Right lobe of liver (tissue), 6 donors: ENCODE measurements at places on chromosomes 5 and 9. TPM values are rescaled to one million over a fixed set of nuclear protein-coding genes. Genes with fewer than 3 reads are reported as not detected.

- H3K27me3 ChIP-seq: no peaks in the 10 kb centered on the region
- H3K27ac ChIP-seq: no peak overlapping the region
- no peak overlapping the region for H3K4me3 ChIP-seq
- no peaks in the 10 kb centered on the region for H3K36me3 ChIP-seq
- DNase-seq: no peak
Measured at GRCh38 chr5:171676286-171676944, 109.2 kb upstream of the SMIM23 start.

GRCh38 chr9:117825609-117826347 is 121.6 kb downstream of the TLR4 start:
- H3K4me1 ChIP-seq: no peaks in the 10 kb centered on the region
- H3K4me3 ChIP-seq: no peak overlapping the region
- no peaks in the 10 kb centered on the region for H3K27me3 ChIP-seq
- DNase-seq: no peak
- no peaks in the 10 kb centered on the region for H3K36me3 ChIP-seq

GRCh38 chr5:3043600-3043999 is 292.1 kb upstream of the IRX2 start:
- H3K36me3 ChIP-seq: no peaks in the 10 kb centered on the region
- H3K4me3 ChIP-seq: no peak overlapping the region
- no peaks in the 10 kb centered on the region for H3K27me3 ChIP-seq
- no peak for DNase-seq

Gene ARL14EPL
- not detected for total RNA-seq

GRCh38 chr5:176609724-176610434 is at the start of gene GPRIN1:
Gene GPRIN1, minus strand, starts transcription at chr5:176610156. Its CDS starts 10,322 bp downstream, at chr5:176599834.
- peak within 1 kb of the TSS; percentile 46 for H3K4me3 ChIP-seq
- no peaks in the 10 kb centered on the region for H3K27me3 ChIP-seq
- no peaks in the 10 kb centered on the region for H3K36me3 ChIP-seq
- H3K27ac ChIP-seq: no peak within 1 kb of the TSS
- DNase-seq: no peak
- no peaks in the 10 kb centered on the region for H3K4me1 ChIP-seq

Gene BNC2
- total RNA-seq: 0.29 TPM
